ENCODE measurements at places on chromosomes 16 and 17.
A peak's percentile ranks its signal among the peaks of the same experiment; 100 is the strongest.

- DNase-seq, result peak; percentile 66
These were observed 19.1 kb downstream of the CUEDC1 start for GRCh38 chr17:57935833-57936807.

DNA sequence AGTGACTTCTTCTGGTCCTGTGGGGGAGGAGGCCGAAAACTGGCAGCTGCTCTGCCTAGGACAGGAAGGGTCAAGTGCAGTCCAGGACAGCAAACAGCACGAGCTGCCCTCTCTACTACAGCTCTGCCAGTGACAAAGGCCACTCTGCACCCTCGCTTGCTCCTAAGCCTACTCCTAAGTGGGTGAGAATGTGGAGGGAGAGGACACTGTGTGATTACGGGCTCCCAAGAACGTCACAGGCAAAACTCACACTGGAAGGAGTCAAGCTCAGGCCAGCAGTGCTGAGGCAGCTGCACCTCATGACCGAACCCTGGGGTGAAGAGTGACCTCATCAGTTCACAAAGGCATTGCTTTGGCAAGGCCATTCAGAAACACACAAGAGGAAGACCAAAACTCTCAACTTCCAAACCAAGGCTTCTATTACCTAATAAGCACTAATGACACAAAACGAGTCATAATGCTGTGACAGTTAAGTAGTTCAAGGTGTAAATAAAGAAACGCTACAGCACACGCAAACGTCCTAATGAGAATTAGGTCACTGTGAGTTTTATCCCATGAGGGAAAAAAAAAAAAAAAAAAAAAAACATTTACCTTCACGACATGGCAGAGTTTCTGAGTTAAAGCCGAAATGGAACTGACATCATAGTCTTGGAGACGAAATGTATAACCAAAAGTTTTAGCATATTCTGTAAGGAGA, 35.1 kb downstream of the MARF1 start:
- DNase-seq, result no peak

DNA sequence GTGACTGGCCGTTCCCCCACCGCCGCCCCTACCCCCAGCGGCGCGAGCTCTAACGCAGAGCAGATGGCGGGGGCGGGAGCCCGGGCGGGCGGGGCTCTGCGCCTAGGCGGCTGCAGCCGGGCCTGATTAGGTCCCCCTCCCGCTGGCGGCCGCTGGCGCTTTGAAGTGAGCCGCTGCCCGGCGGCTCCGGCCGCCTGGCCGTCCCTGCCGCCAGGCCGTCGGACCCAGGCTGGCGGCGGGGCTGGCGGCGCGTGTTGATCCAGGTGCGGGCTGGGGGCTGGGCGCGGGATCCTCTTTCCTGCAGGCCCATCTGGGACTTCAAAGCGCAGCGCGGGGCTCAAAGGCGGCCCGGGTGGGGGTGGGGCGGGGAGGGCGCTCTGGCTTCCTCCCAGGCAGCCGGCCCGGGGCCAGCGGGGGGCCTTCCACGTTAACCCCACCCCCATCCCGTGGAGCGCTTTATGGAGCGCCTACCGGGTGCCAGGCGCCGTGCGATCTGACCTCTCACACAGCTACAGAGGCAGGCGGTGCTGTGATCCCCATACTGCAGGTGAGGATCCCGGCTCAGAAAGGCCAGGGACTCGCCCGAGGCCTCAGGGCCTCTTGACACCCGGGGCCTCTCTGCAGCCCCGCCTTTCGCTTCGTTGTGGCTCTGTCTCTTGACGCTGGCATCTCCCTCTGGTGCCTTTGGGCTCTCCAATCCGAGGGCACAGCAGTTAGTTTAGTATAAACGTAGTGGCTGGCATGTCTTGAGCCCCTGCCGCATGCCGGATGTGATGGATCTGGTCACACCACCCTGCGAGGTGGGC, 80.0 kb upstream of the NKD1 start:
- peak; percentile 93 for DNase-seq

GRCh38 chr17:50381260-50381815, 8.3 kb downstream of the EME1 start:
- DNase-seq, result no peak

GRCh38 chr16:23310744-23311143, 8.6 kb downstream of the SCNN1B start:
- DNase-seq, result no peak

GRCh38 chr16:81424771-81425170, 19.8 kb upstream of the CMIP start:
- peak; percentile 49 for DNase-seq

- no peak for DNase-seq
These were observed 47.0 kb downstream of the SYNRG start for GRCh38 chr17:37562016-37562745.
